NT2/D1 (cell line): ENCODE measurements at places on chromosomes 7 and 10.

DNA sequence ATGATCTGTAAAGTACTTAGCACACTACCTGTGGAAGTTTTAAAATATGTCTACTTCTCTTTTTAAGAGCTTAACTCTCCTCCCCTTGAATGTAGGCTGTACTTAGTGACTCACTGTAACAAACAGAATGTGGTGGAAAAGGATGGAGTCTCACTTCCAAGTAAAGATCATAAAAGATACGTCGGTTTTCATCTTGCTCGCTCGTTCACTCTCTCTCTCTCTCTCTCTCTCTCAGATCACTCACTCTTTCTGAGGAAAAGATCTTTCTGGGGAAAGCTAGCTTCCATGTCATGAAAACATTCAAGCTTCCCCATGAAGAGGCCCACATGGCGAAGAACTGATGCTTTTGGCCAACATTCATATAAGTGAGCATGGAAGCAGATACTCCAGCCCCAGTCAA, 5.5 kb downstream of the CHUK start:
- no peak for DNase-seq

DNA sequence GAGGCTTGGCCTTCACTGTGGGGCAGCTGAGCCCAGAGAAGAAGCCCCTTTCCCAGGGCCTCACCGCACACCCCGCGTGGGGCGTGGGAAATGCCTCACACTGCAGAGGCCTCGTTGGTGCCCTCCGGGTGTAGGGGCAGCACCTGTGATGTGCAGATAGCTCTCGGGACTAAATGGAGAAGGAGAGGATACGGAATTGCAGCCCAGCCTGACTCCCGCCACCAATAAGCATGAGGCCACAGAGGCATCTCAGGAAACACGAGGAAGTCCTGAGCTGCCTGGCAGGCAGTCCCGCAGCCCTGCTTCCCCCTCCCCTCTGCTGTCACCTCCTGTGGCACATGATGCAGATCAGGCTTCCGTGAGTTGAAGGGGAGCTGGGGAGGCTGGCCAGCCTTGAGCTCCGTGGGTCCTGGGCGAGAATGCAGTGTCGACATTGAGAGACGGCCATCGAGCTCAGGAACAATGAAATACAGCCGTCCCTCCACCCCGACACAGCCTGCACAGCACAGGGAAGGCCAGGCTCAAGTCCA, 59.6 kb upstream of the PPP2R2D start:
- DNase-seq: no peak

GRCh38 chr10:92849234-92849525, 860 bp downstream of the EXOC6 start:
- DNase-seq: no peak

DNA sequence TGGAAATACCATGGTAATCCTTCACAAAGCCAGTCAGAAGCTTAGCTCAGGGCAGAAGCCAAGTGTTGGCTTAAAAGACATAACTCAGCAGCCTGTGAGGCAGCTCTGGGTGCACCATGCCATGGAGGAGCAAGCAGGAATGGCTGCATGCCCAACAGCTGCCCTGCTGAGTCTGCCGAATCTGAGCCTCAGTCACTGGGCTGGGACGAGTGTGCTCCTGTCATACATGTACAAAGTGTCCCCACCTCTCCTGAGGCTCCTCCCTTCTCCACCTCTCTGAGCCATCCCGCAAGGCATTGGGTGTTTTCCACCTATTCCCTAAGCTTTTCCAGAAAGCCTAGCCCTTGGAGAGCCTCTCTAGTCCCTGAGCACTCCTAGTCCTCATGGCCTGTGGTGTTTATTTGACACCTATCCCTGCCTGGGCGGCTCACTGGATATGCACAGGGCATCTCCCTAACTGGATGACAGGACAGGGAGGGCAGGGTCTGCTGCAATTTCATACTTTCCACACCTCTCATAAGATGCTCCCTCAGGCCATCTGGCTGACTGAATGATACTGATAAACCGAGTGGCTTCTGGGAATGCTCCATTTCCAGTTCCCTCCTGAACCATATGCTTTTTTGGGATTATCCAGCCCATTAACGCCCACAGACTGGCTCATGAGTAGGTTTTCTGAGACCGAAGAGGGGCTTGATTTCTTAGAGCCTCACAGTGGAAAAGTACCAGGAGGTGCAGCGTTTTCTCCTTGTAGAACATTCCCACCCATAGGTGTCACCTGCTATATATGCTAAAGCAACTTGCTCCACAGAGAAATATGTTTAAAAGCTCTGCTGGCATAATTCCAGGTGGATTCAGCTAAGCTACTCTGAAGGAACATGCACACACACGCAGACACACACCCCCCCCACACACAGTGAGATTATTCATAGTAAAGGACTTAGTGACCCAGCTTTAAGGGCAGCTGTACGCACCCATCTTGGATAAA, 199.3 kb downstream of the SNX10 start:
- no peak for DNase-seq

GRCh38 chr10:13087601-13087985, 12.4 kb upstream of the OPTN start:
- DNase-seq: no peak

- DNase-seq: no peak
Observed at GRCh38 chr10:60267802-60268201, 121.9 kb downstream of the ANK3 start.

- DNase-seq: no peak
Observed at GRCh38 chr10:10598297-10598696, 419.4 kb upstream of the CELF2 start.

DNA sequence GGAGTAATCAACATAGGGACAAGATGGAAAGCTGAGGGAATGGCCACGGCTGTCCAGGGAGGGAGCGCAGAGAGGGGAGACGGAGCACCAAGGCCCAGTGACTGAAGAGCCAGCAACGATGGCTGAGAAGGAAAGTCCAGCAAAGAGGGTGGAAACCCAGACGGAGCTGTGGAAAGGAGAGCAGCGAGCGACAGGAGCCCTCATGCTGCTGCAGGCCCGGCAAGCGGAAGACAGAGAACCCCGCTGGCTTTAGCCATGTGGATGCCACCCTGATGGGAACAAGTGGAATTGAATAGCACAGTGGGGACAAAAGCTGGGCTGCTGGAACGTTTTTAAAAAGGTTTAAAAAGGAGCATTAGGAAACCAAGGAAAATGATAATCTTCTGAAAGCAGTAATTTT, 82.9 kb upstream of the DDC start:
- DNase-seq: no peak

- DNase-seq: no peak
Observed at GRCh38 chr7:73518470-73518869, 3.6 kb downstream of the BAZ1B start.

DNA sequence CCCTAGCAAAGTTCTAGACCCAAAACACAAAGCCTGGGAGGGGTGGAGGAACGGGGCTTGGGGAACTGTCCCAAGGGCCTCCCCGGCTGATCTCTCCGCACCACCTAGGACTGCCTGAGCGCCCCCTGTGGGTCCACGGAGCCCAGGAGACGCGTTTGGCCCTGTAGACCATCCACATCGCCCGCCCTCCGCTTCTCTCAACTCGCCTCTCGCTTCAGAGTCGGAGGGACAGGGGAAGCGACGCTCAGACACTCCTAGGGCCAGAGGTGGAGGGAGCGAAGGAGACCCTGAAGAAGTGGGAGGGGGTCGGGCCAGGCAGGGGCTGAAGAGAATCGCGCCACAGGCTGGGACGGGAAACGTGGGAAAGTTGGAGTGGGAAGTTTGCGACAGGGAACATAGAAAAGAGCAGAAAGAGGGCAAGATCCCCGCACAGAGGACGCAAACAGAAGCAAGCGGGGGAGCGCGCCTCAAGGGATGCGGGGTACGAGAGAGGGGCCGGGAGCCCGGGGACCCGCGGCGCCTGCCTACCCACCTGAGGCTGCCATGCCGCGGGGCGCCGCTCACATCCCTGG, 378 bp downstream of the PIK3AP1 start:
- DNase-seq: peak; percentile 36

GRCh38 chr10:101558204-101558603, 29.9 kb downstream of the POLL start:
- DNase-seq: no peak

DNA sequence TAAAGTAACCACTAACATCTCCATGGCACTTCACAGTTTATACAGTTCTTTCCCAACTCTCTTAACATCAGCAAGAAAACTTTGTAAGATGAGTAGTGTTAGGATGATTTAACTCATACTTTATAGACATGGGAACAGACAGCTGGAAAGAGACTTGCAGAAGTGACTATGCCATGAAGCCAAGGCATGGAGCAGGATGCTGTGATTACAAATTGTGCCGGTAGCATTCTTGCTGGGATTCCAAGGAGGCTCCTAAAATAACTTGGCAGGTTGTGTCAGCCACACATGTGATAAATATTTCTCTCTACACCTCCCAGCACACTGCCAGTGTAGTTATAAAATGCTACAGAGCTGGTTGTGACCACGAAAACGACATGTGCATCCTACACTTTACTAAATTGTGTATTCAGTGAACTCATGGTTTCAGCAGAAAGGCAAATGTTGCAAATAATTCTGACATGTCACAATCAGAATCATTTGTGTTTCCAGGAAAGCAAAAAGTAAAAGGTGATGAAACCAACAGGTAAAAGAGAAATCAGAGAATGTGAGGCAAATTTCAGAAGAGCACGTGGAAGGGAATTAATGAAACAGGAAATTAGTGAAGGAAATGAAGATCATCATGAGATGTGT, 5.6 kb upstream of the CYP3A4 start:
- DNase-seq: no peak

DNA sequence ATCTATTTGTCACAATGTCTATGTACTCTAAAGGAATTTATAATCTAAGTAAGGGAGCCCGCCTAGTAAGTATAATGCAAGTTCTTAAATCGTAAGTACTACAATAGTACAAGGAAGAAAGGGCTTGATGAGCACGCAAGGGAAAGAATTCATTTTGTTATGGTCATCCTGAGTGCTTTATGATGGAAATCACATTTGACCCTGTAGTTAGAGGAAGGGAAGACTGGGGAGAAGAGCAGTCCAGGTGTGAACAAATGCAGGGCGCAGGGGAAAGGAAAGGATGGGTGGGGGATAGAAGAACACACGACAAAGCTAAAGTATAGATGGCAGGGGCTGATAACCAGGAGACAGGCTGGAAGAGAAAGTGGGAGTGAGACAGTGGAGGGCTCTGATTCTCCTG, 88.2 kb upstream of the ARMC3 start:
- no peak for DNase-seq

DNA sequence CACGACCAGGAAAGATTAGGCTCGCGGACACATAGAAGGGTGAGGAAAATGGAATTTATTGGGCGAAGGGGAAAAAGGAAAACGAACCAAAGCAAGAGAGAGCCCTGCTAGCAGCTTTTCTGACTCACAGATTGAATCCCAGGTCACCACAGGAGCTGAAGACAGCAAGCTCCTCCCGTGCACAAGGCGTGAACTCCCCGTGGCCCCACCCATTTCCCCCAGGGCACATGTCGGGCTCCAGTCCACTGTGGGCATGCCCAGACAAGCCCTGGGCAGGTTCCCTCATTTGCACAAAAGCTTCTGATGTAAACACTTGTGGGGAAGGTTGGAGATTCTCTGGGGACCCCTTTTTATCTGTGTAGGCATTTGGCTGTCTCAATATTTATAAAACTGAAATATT, 582.4 kb downstream of the SUGCT start:
- DNase-seq: peak; percentile 76

GRCh38 chr10:97179731-97180362, 5.9 kb downstream of the SLIT1 start:
- peak; percentile 32 for DNase-seq

DNA sequence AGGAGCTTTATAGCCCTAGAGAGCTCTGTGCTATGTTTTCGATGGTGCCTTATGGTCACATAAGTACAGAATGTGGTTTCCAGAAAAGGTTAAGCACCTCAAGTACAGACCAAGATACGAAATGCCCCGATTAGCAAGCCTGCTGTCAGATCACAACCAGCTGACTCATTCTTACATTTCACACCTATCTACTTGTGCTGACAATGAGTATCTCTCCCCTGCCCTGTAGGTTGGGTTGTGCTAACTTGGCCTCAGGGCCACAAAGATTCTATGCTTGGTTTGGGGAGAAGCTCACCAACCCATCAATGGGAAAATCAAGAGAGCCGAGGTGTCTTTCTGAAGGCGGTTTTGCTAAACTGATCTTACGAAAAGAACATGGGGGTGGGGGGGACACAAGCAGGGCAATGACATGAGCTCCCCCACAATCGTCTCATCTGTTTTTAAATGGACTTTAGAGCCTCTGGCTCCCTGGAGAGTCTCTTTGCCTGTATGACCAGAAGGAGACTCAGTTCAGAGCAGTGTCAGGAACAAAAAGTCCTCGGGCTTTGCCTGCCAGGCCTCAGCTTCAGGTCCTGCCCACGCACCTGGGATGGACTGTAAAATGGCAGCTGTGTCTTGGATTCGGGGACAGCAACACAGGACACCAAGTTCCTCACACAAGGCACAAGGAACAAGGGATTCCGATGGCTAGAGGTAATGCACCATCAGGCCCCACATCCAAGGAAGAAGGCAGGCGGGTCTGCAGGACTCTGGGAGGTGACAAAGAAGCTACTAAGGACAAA, 55.1 kb downstream of the FAM53B start:
- no peak for DNase-seq

- no peak for DNase-seq
Observed at GRCh38 chr7:14368285-14368684, 378.8 kb upstream of the ETV1 start.
